ENCODE measurements at places on chromosomes 1 and 21.

DNA sequence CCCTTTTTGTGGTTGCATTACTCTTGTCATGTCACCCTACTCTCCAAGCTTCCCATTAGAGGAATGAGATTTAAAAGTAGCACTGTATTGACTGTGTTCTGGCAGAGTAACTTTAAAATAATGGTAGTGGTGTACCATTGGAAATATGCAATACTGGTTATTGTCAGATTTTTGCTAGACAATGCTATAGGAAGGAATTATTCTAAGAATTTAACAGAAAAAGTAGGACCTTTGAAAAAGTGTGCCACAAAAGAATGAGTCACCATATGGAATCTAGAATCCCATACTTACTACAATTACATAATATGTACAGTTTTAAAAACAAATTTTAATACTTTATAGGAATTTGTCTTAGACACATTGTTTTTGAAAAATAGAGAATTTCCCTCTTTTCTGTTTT is 13.8 kb downstream of the MIER1 start:
- DNase-seq = no peak

DNA sequence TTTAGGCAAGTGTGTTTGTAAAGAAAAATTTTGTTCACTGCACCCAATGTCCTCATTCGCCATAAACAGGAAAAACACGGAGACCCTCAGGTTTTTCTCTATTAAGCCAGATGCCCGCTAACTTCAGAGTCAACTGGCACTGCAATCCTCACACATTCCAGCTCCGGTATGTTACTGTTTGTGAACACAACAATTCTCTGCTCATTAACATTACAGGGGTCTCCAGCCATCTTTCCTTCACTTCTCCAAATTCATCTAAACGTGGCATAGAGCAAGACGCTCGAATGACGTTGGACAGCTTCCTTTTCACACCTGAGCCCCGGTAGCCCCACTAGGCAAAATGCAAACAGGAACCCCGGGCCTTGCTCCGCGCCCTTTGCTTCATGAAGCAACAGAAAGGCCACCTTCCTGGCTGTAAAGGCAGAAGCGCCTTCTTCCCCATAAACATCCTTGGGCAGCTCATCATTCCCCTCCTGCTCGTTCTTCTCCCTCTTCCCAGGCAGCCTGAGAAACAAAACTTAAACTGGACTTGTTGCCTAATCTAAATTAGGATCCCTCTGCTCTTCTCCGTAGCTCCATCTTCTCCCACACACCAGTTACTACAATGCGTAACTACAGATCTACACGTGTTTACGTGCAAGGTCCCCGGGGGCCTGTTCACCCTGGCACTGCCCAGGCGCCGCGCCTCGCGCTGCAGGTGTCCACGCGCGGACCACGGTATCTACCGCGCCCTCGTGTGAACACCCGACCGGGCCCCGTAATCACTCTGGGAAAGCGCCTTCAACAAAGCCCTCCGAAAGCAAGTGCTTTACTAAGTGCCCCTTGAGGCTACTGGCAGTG is 1.2 kb downstream of the LBR start:
- DNase-seq = no peak

GRCh38 chr1:116739371-116740012 is 14.7 kb upstream of the CD2 start:
- DNase-seq = no peak

- DNase-seq = no peak
These were observed 14.9 kb downstream of the SLC26A9 start for GRCh38 chr1:205928317-205928716.

- no peak for DNase-seq
These were observed 40.8 kb downstream of the KIAA1614 start for GRCh38 chr1:180953291-180954004.

DNA sequence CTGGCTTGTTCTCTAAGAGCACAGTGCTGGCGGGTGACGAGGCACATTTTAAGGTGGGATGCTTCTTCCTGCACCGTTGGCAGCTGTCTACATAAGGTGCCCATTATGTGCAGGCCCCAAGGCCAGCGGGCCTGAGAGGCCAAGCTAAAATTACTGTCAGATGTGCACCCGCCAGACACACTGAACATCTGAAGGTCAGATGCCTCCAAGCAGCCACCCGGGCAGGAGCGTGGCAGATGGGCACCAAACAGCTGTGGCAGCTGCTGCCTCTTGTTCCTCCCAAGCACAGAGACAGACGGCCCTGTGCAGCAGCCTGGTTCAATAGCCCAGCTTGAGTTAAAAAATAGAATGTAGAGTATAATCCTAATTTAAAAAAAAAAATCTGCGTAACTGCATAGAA is 211.9 kb upstream of the EDN2 start:
- DNase-seq = no peak

- no peak for DNase-seq
These were observed 52.4 kb upstream of the H6PD start for GRCh38 chr1:9181990-9182783.

Data from dorsolateral prefrontal cortex (tissue), 122 donors.